Activated naive CD8-positive, alpha-beta T cell treated with anti-CD3 and anti-CD28 coated beads for 36 hours (primary cell): ENCODE measurements at places on chromosomes 11 and 22.

DNA sequence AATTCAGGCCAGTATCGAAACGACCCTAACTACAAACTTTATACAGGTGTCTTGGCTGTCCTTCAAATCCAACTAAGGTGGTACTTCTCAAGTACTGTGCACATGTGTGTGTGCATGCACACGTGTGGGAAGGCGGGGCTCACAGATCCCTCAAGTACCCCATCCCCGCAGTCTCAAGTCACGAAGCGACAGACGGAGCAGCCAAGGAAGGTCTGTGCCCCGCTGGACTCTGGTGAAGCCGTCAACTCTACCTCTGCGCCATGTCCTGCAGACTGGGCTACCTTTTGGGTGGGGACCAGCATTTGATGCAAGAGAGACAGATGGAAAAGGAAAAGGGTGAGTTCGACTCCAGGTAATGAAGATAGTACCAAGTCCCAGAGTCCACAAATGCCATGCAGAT, 169.0 kb downstream of the CRYBB2 start:
- DNase-seq, result no peak

DNA sequence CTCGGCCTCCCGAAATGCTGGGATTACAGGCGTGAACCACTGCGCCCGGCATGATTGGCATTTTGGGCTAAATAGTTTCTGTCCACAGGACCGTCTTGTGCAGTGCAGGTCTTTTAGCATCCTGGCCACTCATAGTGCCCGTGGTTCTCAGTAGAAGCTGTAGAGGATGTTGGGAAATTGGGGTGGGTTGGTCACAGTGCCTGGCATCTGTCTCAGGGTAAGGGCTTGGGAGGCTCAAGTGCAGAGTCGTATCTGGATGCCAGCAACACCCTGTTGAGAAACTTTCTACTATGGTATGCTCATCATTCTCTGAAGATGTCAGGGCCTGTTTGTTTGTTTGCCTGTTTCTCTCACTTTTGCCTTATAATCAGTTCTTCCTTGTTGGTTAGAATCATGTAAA, 21.9 kb downstream of the UBE2L3 start:
- DNase-seq, result no peak

DNA sequence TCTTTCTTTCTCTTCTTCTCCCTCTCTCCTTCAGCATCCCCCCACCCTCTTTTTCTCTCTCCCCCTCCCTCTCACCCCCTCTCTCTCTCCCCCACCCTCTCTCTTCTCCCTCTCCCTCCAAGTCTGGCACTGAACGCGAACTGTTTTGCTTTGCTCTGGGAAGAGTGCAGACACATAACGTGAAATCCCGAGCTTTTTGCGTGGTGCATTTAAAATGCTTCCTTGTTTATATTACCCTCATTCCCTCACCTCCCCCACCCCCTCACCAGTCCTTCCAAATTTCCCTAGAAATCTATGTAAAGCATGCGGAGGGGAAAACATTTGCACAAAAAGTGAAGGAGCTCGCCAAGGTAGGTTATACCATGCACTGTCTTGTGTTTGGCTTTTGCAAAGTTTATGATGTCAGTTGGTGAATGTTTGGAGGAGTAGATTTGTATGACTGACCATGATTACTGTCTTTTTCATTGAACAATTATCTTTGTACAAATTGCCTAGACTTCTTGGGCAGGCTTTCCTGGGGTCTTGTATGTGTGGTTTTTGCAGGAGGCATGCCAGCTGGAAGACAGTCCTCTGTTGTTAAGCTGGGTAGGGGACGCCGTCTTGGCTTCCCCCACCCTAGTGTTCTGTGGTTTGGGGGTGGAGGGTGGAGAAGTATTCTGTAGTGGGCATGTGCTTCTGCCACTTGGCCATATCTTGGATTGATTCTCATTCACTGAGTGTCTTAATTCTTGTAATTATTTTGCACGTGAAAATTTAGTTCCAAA, 123.7 kb upstream of the HSD17B12 start:
- DNase-seq, result no peak

DNA sequence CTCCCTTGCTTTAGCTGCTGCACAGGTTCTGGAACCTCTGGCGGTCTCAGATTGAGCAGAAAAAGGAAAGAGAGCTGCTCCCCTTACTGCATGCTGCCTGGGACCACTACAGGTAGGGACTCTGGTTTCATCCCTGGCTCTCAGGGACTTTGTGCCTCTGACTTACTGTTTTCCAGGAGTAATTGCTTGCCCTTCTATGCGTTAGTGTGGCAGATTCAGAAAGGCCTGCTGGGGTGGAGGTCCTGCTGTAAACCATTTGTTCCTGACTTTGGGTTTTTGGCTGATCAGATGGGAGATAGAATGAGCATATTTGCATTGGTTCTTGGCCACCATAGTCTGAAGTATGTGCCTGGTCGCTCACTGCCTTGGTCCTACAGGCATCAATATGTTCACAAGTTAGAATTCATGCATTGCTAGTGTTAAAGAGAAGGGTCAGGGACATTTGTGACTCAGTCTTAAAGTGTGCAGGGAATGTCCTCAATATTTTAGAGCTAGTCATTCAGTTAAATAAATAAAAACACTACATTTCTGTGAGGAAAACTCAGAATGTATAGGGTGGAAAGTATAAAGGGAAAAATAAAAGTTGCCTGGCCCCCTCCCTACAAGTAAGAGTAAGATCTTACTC, 78.0 kb downstream of the PISD start:
- no peak for DNase-seq

GRCh38 chr22:36986242-36986821, 32.9 kb downstream of the TST start:
- peak; percentile 45 for DNase-seq
